Ascending aorta (tissue), 2 donors: ENCODE measurements at places on chromosomes 4 and X.

- H3K4me1 ChIP-seq = no peaks in the 10 kb centered on the region
- no peak overlapping the region for H3K4me3 ChIP-seq
- DNase-seq = no peak
- no peaks in the 10 kb centered on the region for H3K36me3 ChIP-seq
These were observed 524.6 kb upstream of the SLIT2 start for GRCh38 chr4:19727141-19727540.

DNA sequence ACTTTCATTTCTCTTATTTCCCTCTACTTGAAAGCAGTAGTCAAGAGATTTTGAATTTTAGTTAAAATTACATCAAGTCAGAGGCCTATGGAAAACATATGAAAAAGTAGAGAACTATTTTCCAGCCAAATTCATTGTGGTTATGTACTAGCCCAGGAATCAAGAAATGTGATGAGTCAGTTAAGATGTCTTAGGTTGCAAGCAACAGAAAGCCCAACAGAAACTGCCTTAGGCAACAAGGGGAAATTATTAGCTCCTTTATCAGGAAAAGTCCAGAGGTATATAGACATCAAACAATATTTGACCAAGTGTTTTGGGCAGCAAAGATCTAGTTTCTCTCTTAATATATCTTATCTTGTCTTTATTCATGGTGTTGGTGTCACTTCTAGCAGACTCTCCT is 37.8 kb upstream of the FRMD7 start:
- no peaks in the 10 kb centered on the region for H3K27me3 ChIP-seq
- no peak for DNase-seq
- H3K27ac ChIP-seq = no peak overlapping the region

DNA sequence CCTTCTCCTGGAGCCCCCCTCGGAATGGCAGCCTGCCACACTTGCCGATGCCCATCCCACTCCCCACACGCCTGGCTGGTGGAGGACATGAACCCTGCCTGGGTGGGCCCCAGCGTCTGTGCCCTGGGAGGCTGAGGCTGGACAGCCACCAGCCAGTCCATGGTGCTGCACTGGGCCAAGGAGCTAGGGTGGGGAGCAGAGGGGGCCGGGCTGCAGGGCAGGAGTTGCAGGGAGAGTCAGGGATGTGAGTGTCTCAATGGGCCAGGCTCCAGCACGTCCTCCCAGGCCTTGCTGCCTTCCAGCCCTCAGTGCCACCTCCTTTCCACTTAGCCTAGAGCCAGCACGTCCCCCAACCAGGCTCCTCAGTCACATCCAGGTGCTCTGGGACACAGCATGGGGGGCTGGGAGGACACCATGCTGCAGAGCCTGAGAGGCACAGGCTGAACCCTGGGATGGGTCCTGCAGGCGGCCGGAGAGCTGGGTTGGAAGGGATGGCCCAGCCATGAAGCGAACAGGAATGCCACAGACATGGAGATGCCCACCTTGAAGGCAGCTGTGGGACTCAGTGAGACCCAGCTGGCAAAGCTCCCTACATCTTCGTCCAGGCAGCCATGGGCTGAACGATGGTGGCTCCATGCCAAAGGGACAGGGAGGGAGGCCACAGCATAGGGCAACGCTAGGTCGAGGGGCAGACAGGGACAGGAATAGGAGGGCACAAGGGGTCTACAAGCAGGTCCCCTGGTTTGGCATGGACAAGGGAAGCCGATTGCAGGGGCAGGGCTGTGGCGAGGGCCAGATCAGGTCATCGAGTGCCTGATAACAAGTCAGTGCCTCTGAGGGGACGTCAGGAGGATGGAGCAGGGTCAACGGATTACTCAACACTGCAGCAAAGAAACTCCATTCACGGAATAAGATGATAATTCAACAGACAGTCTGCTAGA is 30.1 kb upstream of the MXD4 start:
- no peak overlapping the region for H3K4me3 ChIP-seq
- no peak overlapping the region for H3K27ac ChIP-seq
- no peaks in the 10 kb centered on the region for H3K4me1 ChIP-seq
- peaks cover 1% of the 10 kb centered on the region for H3K36me3 ChIP-seq
- no peaks in the 10 kb centered on the region for H3K27me3 ChIP-seq

DNA sequence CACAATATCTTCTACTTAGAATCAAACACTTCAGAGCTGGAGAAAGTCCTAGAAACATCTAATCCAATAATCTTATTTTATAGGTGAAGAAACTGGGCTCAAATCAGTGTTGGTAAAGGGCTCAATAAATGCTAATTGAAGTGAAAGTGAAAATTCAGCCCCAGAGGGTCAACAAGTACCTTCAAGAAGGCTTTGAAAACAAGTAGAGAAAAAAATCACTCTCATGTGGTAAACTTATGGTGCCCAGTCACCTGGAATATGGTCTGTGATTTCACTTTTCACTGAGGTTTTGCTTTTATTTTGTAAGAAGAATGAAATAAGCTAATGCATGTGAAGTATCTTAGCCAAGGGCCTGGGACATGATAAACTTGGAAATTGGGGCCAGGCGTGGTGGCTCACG is 29.1 kb upstream of the EIF4E start:
- no peaks in the 10 kb centered on the region for H3K27me3 ChIP-seq
- no peaks in the 10 kb centered on the region for H3K4me1 ChIP-seq
- no peaks in the 10 kb centered on the region for H3K36me3 ChIP-seq
- no peak for DNase-seq

GRCh38 chr4:53043055-53043454 is 180.9 kb downstream of the RASL11B start:
- H3K27me3 ChIP-seq = no peaks in the 10 kb centered on the region
- H3K36me3 ChIP-seq = no peaks in the 10 kb centered on the region
- H3K4me3 ChIP-seq = no peak overlapping the region
- H3K27ac ChIP-seq = no peak overlapping the region
- H3K4me1 ChIP-seq = no peaks in the 10 kb centered on the region
- DNase-seq = no peak

GRCh38 chr4:139973616-139974015 is 180.4 kb downstream of the MAML3 start:
- no peak for DNase-seq
- H3K36me3 ChIP-seq = no peaks in the 10 kb centered on the region
- no peaks in the 10 kb centered on the region for H3K27me3 ChIP-seq
- no peak overlapping the region for H3K4me3 ChIP-seq
- H3K4me1 ChIP-seq = peaks cover 35% of the 10 kb centered on the region
- peak overlapping the region; percentile 76 for H3K27ac ChIP-seq

GRCh38 chr4:74714611-74715130 is 79.7 kb downstream of the BTC start:
- no peak overlapping the region for H3K27ac ChIP-seq
- no peak overlapping the region for H3K4me3 ChIP-seq
- no peak for DNase-seq
- H3K36me3 ChIP-seq = no peaks in the 10 kb centered on the region
- peaks cover 3% of the 10 kb centered on the region for H3K4me1 ChIP-seq

- H3K27ac ChIP-seq = no peak overlapping the region
- peak overlapping the region; percentile 11 for H3K4me3 ChIP-seq
- H3K27me3 ChIP-seq = no peaks in the 10 kb centered on the region
These were observed 6.9 kb upstream of the CLOCK start for GRCh38 chr4:55553441-55554201.

- no peak overlapping the region for H3K27ac ChIP-seq
- H3K4me1 ChIP-seq = no peaks in the 10 kb centered on the region
- H3K4me3 ChIP-seq = no peak overlapping the region
- H3K27me3 ChIP-seq = no peaks in the 10 kb centered on the region
These were observed 448.5 kb upstream of the RPS6KA3 start for GRCh38 chrX:20715176-20715575.

DNA sequence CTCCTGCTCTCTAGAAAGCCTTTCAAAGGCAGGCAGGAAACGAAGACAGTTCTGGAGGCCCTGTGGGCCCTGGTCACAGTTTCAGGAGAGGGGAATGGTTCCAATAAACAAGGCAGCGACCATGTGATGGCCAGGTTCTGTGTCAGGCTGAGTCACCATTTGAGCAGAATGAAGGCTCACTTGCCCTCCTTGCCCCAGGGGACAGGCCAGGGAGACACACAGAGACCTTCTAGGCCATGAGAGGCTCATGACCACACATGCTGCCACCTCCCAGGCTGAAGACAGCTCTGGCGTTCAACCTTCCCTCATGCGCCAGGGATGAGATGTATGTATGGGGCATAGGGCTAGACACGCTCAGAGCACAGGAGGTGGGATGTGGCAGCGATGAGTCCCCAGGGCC is 22.9 kb upstream of the TRIM2 start:
- H3K27ac ChIP-seq = no peak overlapping the region
- H3K27me3 ChIP-seq = no peaks in the 10 kb centered on the region
- H3K4me3 ChIP-seq = no peak overlapping the region
- DNase-seq = no peak

- no peaks in the 10 kb centered on the region for H3K36me3 ChIP-seq
- H3K27ac ChIP-seq = no peak overlapping the region
- H3K27me3 ChIP-seq = no peaks in the 10 kb centered on the region
These were observed 31.8 kb downstream of the ETNPPL start for GRCh38 chr4:108731006-108731405.

DNA sequence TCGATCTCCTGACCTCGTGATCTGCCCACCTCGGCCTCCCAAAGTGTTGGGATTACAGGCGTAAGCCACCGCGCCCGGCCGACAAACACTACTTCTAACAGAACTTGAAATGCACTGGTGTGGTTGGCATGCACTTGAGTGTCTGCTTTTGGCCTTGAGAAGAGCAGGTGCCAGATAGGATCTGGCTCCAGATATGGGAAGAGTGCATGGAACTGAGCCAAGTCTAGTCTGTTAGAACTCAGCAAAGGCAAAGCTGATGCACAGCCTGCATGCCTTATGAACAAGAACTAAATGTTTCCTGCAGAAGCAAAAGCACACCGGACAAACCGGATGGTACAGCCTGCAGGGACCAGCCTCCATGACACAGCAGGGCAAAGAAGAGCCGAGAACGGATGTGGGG is 35.1 kb upstream of the TBL1X start:
- DNase-seq = no peak
- H3K4me1 ChIP-seq = no peaks in the 10 kb centered on the region
- no peaks in the 10 kb centered on the region for H3K36me3 ChIP-seq
